Stimulated activated CD4-positive, alpha-beta T cell treated with anti-CD3 and anti-CD28 coated beads, Interleukin-12 subunit alpha, Interleukin-12 subunit beta, amount 100 ng/mL, for 24 hours (primary cell): ENCODE measurements at places on chromosomes 11 and 22.

- no peak for DNase-seq
These were observed 322.5 kb downstream of the NTM start for GRCh38 chr11:131692961-131693360.

- no peak for DNase-seq
These were observed 174.8 kb downstream of the NELL1 start for GRCh38 chr11:20844216-20844615.

DNA sequence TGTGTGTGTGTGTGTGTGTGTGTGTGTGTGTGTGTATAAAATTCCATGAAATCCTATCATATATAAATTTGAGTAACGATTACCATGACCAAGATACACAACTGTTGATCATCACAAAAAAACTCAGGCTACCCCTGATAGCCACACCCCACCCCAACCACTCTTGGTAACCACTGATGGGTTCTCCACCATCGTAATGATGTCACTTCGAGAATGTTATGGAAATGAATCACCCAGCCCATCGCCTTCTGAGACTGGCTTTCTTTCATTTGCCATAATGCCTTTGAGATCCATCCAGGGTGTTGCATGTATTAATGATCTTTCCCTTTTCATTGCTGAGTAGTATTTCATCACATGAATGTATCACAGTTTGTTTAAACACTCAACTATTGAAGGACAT is 496.0 kb downstream of the MIAT start:
- DNase-seq: no peak

DNA sequence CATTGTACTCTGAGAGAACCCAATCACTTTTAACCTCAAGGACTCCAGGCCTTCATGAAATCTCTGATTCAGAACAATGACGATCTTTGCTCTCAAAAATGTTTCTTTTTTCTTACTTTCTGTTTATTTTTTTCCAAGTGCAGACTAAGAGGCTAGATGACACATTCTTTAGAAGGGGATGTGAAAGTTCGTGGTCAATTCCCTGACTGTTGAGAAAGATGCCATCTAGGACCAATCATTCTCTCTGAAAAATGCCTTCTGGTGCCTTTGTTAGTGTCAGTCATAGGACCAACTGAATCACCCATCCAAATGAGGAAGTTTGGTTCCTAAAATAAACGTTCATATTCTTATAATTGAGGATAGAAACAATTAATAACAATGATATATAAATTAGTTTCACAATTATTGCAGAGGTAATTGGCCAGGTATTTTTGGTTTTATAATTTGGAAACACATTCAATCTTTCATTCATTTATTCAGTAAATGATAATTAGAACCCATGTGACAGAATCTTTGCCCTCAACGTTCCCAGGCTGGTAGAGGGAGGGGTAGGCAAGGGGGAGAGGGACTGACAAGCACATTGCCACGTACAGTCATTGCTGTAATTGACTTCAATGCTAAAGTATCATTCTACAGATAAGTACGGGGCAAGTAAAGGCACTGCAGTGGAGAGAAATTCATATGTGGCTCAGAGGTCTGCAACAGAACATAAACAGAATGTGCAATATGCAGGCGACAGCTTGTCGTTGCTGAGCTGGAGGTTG is 333.4 kb upstream of the MPPED2 start:
- DNase-seq: no peak

DNA sequence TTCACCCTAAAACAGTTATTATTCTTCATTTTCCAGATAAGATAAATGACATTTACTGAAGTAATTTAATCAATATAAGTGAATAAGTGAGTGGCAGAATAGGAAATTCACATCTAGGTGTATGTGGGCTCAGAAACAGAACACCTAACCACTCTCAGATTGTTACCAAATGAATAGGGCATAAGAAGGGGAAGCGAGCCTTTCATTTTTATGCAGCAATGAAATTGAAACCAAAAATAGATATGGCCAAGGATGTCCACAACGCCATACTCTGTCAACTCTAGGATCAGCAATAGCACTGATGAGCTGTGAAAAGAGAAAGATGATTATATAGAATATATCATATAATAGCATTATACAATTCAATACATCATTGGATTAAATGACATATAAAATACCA is 398.1 kb upstream of the API5 start:
- no peak for DNase-seq

- DNase-seq: no peak
These were observed 35.4 kb upstream of the NFRKB start for GRCh38 chr11:129930743-129931142.

GRCh38 chr11:11895672-11896071 is 53.9 kb downstream of the USP47 start:
- DNase-seq: no peak

DNA sequence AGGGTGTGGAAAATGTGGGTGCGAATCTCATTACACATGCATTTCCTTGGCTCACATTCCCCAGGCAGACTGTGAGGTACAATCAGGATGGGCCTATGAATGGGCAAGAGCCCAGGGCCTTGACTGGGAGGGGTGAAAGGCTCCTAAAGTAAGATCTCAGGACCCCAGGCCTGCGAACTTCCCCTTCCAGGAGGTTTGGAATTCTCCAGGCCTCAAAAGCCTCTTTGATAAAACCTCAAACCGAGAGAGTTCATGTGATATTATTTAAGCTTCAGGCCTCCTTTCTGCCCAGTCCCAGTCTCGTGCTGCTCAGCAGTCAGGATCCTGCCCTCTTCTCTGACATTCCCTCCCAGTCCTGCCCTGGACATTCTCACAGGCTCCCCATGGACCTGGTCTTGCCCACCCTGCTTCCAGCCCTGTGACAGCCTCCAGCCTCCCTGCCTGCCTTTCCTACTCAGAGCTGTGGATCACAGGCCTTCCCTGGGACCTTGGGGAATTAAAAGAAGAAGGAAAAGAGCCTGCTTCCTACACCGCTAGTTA is 37.3 kb upstream of the TEAD1 start:
- no peak for DNase-seq

DNA sequence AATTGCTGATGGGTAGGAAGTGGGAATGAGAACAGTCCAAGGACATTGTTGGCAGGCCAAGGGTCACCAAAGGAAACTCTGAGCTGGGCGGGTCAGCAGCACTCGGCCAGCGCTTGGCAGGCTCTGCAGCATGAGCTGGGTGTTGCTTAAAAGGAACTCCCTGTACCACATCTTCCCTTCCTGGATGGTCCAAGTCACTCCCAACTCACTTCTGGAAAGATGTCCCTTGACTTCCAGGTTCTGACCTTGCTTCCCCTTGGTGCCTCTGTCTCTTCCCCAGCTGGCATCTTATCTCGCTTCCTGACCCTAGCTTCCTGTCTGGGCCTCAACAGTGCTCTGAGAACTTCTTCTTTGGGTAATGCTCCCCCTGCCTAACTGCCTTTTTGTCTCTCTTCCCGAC is 24.8 kb upstream of the SWAP70 start:
- DNase-seq: no peak

DNA sequence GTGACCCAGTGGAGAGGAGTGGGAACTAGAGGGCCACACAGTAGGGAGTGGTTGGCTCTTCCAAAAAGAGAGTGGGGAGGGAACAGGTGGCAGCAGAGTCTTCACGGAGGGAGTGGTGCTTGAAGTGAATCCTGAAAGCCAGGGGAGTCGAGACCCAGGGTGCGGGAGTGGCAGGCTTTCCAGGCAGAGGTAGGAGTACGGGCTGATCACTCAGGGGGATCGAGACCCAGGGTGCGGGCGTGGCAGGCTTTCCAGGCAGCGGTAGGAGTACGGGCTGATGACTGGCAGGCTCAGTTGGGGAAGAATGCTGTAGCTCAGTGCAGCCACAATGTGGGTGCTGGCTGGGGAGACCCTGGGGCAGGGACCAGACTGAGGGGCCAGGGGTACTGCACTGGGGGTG is 148.2 kb downstream of the TBC1D22A start:
- no peak for DNase-seq

DNA sequence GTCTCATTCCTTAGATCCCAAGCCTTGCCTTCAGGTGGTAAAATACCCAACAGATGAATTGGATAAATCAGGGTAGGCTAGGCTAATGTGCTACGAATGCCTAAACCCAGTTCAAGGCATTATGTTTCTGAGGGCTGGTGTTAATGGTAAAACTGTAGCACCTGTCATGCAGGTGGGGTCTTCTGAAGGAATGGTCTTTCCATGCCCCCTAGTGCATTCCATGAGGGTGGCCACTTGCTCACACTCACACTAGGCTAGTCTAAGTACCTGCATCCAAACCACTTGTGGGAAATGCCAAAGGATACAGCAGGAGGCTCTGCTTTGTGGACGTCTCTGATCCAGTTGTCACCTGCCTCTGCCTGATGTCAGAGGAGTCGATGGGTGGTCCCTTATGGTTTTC is 24.2 kb upstream of the UCP3 start:
- no peak for DNase-seq

- no peak for DNase-seq
These were observed 53.0 kb upstream of the PRR5 start for GRCh38 chr22:44648821-44649565.

DNA sequence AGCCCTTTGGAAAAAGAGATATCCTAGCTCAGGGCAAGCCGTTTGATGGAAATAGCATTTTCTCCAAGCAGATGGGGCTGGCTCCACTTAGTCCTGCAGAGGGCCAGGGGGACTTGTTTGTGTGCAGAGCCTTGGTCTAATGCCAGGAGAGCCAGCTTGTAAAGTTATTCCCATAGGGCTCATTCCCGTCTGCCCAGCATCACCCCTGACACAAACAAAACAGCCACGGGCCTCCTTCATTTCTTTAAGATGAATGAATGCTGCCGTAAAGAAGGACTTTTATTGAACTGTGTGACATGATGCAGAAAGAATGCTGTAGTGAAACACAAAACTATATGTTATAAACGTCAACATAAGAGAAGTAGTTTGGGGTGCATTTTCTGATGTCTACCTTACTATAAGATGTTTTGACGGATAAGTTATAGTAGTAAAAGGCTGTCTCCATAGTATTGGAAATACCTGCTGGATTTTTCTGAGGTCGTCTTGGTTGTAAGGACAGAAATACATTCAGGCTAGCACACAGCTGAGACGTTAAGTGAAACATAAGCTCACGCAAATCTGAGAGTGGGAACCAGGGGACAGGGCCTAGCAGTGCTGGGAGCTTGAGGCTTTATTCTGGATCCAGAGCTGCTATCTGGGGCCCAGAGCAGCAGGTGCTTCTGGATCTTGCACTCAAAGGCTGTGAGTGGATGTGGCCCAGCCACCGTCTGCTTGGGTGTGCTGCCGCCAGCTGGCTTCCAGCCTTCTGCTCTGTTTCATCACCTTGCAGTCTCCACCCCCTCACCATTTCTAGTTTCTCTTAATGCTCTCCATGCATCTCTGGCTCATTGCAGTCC is 53.3 kb downstream of the NCAM1 start:
- no peak for DNase-seq

DNA sequence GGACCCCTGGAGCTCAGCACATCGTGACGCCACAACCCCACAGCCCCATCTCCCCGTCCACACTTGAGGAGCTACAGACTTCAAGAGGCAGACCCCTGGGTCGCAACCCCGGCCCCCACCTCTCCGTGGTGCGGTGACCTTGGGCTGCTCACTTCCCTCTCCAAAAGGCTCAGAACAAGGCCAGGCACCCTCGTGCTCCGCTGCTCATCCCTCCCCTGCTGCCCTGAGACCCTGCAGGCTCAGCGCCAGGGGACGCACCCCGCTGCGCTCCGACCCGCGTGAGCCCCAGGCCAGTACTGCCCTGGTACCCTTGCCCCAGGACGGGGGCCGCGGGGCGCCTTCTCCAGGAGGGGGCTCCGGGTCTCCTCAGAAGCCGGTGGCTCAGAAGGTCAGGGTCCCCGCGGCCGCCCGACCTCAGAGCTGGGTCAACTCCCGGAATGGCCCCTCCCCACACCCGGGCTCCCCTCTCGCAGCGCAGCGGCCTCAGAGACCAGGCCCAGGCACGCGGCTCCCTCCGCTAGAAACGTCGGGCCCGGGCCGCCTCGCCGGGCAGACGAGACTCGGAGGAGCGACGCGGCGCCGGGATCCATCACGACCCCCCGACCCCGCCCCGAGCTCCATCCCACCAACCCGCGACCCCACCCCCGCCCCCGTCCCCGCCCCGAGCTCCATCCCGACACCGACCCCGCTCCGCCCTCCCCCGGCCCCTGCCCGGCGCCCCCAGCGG is 563 bp downstream of the GATD1 start:
- peak; percentile 32 for DNase-seq

GRCh38 chr11:105361651-105362050 is 222.1 kb upstream of the CARD18 start:
- no peak for DNase-seq

- no peak for DNase-seq
These were observed 8.0 kb downstream of the RNF121 start for GRCh38 chr11:71936825-71937224.

DNA sequence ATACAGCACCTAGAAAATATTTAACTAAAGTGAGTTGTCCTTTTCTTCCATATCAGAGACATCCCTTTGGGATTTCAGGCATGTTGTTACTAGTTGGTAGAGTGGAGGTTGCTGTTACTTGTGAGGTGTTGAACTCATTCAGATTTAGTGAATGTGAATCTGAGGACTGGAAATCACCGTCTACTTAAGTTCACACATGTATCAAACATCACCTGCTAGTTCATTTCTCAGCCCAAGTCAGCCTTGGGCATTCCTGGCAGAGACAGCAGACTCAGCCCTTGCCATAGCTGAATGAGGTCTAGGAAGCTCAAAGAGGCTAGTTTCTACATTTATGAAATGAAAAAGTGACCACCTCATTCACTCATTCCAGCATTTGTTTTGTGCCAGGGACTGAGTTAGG is 9.7 kb downstream of the KDELR3 start:
- DNase-seq: no peak

GRCh38 chr11:86459682-86460460 is 85.2 kb downstream of the CCDC81 start:
- no peak for DNase-seq

DNA sequence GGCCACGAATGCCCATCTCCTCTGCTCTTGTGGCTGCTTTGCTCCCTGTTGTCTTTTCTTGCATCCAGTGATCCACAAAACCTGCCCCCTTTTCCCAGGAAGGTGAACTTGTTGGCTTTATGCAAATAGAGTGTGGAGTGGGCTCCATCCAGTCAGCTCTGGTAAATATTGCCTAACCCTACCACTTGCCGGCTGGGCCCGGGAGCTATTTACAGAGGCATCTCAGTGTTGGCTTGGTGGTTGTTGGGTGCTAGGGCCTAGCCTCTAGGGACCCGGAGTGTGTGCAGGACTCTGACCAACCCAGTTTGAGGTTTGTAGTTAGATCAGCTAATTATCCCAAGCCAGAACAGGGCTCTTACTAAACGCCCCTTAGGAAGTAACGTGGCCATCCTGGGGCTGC is 40.8 kb upstream of the TLCD5 start:
- DNase-seq: no peak

DNA sequence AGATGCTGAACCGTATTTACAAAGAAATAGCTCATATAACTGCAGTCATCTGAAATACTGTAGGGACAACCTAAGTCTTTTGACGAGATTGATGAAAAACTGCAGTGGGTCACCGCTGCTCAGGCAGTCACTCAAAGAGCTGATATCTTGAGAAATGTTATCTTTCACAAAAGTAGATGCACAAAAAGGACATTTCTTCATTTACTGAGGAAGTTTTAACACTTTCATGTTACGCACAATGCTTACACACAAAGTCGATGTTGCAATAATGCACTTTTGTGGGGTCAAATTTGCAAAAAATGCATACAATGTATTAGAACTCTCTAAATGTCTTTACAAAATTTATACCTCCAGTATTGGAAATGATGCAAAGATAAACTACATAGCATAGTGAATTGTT is 16.2 kb upstream of the OR10V1 start:
- no peak for DNase-seq
